ENCODE measurements at places on chromosomes 4 and X.

- no peak for DNase-seq
Measured at GRCh38 chrX:50779694-50780093, 34.3 kb downstream of the SHROOM4 start.

DNA sequence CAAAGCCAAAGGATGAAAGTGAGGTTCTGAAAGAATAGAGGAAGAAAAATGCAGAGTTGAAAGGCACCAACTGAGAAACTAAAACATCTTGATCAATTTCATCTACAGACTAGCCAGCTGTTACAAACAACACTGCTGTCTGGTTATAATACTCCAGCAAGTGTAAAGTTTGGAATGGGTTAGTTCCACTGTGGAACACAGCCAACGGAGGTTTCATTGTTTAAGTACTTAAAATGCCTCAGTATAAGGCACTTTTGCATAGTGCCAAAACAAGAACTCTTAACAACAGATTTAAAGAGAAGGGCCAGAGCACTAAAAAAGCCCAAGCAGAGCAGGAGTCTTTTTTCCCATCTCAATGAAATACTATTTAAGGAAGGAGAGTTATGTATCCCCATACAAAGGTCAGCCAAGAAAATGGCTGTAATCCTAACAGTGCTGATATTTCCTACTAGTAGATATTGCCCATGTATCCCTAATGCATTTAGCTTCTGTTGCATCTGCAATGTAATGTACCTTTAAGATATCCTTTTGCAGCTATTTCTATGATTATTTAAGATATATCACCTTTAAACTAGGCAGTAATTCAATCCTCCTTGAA, 16.5 kb downstream of the ACSL4 start:
- DNase-seq: no peak

DNA sequence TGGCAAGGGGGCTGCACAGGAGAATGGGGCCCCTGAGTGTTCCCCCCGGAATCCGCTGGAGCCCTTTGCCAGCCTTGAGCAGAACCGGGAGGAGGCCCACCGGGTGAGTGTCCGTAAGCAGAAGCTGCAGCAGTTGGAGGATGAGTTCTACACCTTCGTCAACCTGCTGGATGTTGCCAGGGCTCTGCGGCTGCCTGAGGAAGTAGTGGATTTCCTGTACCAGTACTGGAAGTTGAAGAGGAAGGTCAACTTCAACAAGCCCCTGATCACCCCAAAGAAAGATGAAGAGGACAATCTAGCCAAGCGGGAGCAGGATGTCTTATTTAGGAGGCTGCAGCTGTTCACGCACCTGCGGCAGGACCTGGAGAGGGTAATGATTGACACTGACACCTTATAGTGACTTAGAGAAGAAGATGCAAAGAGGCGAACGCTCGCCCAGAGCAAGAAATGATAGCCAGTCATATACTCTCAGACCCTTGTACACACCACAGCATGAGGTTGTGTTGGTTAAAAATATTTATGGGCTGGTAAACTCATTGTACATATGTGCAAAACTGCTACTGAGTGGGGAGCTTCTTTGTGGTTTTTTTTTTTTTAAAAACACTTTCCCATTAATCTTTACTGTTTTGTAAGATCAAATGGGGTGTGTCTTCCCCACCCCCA, 52.5 kb downstream of the JADE1 start:
- no peak for DNase-seq

DNA sequence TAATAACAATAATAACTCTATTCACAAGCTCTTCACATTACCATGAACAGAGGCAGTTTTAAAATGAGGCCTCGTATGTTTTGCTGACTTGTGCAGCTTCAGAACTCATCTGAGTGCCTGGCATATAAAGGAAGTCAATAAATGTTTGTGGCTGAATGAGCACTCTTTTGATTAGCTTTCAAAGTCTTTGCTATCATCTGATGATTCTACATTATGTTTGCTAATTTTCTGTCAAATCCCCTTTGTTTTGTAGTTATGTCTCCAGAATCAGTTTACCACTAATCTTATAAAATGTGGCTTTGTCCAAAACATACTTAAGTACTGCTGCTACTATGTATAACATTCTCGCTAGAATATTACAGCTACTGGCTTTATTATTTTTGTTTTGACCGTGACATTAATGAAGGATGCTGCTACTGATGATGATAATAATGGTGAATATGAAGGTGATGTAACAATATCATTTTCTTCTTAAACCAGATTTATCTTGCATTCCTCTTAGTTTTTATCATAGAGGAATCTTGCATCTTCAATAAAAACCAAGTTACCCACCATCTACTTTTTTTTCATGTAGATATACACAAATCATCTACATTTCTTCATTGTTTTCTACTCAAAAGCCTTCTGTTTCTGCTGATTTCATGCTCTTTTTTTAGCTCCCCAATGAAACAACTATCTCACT, 384.5 kb downstream of the NAF1 start:
- no peak for DNase-seq

DNA sequence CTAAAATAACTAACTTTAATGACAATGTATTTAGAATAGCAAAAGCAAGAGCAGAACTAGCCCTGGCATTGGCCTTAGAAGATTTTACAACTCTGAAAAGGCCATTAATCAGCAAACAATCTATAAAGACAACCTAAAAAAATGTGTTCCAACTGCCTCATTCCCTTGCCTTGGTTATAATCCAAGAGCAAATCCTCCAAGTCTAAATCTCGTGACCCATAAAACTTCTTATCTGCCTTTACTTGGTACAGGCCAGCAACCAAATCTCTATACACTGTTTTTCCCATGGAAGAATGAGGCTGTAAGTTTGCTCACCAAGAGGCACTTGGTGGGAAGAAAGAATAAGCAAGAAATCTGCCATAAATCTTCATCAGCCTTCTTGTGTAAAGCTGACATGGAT, 175.3 kb upstream of the MID1 start:
- DNase-seq: no peak

GRCh38 chrX:150913511-150913910, 15.0 kb upstream of the CD99L2 start:
- DNase-seq: peak; percentile 42

- DNase-seq: no peak
Measured at GRCh38 chrX:73903941-73904340, 340.9 kb downstream of the CHIC1 start.

- peak; percentile 57 for DNase-seq
Measured at GRCh38 chrX:133670383-133670782, 255.1 kb upstream of the GPC4 start.

Measured in MCF 10A (cell line).